CD4-positive, alpha-beta T cell treated with Interleukin-6 for 4 hours (primary cell): ENCODE measurements at places on chromosomes 11 and 22.

DNA sequence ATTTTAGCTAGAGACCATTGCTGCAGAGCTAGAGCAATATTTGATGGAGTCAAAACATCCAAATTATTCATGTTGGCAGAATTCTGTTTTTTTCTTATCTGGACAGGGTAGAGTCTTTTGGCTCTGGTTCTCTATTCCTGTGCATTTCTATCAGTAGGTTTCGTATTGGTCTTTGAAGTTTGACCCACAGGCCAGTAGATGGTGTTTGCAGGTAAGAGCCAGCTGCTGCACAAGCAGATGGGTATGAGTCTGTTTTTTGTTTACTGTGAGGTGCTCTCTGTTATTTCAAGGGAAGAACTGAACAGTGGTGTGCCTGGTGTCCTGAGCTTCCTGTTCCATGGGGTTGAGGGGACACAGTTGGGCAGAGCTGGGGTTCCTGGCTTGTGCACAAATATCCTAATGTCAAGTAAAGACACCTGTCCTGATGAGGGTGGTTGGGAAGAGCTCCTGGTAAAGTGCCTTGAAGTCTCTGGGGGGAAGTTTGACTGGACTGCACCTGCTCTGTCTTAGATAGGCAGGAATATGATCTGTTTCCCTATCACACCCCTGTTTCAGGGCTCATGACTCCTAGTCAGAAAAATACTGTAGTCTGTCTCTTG lies 34.0 kb upstream of the SLC22A25 start:
- DNase-seq, result no peak

GRCh38 chr11:134913391-134913790 lies 501.3 kb upstream of the B3GAT1 start:
- DNase-seq, result no peak

- DNase-seq, result no peak
Observed at GRCh38 chr22:47125603-47126002, 363.2 kb downstream of the TBC1D22A start.

DNA sequence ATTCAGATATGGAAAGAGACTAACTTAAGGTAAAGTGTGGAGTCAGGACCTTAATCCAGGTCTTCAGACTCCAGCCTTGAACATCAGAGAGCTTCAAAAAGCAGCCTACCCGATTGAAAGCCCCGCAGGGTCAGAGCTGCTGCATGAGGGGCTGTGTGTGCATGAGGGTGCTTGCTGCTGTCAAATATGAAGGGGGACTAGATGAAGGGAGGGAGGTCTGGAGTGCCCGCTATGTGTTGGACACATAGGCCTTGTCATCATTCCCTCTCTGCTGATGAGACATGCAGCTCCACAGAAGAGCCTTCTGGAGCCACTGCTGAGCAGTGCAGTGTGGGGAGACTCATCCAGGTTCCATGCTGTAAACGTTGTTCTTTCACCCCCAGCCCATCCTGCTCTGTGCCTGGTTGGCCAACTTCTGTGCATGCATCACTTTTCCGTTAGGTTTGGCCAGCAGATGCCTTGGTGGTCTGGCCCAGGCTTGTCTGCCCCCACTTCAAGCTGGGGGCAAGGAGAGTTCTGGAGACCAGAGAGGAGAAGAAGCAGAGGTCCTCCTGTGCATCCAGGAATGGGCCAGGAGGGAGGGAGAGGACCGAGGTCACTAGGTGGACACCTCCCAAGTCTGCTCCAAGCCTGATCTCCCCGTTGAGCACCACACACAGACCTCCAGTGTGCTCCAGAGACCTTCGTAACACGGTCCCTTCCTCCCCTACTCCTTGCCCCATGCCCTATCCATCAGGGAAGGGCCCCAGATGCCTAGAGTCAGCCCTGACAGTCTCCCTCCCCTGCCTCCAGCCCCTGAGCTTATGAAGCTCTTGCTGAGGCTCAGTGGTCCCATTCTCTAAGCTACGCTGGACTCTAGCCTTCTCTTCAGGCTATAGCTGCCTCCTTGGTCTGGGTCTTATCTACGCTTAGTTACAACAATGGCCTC lies 32.0 kb downstream of the LRRC32 start:
- no peak for DNase-seq

DNA sequence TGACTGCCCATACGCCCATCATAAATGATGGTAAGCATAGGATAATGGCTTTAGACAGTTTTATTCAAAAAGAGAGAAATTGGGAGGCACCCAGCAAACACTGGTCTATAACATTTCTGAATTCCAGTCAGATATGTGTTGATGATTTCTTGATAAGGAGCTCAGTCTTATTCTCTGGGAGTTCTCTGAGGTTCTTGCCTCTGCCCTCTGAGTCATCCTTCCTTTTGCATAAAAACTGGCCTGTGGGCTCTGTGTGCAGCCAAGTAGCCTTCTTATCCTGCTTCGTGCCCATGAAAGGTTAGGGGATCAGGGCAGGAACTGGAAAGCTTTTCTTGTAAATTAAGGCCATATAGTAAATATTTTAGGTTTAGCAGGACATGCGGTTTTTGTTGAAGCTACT lies 48.9 kb downstream of the FAR1 start:
- no peak for DNase-seq

DNA sequence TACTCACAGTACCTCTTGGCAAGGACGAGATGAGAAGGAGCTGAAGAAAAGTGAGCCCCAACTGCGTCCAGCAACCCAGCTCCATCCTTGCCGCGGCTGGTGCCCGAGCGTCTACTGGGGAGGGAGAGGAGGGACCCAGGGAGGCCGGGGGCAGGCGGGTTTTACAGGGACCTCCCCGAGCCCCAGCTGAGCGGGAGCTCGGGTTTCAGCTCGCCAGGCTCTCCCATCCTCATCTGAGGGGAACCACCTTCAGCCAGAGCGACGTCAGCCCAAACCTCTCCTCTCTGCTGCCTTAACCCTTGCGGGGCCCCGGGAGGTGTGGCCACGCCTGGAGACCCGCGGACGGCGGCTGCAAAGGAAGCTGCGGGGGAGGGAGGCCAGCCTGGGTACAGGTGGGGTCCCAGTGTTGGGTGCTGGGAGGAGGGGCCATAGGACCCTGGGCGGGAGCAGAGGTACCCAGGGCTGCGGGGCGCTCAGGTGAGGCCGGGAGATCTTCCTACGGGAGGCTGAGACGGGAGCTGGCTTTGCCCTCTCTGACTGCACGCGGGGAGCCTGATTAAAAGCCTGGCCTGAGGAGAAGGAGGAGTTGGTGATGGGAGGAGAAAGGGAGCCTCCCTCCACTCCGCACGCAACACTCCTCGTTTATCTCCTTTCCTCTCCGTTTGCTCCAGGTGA lies at the start of gene PAMR1:
TSS of gene PAMR1 (minus strand) at position 116 of the 675 bp plus-strand sequence. CDS start at position 85, 31 bp downstream.
- no peak for DNase-seq

- no peak for DNase-seq
Observed at GRCh38 chr22:49523374-49524008, 304.2 kb downstream of the BRD1 start.

DNA sequence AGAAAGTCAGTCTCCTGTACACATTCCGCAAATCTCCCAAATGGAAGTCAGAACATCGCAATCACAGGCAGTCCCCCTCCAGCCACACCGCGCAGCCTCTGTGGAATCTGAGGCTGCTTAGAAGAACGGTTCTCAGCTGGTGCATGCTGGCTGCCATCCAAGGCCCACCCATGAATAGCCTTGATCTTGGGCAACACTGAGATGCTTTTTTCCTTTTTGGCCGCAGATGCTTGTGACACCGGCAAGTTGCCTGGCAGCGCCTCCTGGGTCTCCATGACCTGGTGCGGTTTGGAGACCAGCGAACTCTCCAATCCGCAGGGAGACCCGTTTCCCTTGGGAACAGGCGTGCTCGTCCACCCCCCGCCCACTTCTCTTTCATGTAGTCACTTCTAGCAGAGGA lies 26.3 kb upstream of the PHF21B start:
- no peak for DNase-seq

GRCh38 chr11:105935791-105936190 lies 86.2 kb downstream of the MSANTD4 start:
- no peak for DNase-seq
